Liver (tissue), 10 donors: ENCODE measurements at places on chromosomes 6 and 20. TPM values are rescaled to one million over a fixed set of nuclear protein-coding genes. Genes with fewer than 3 reads are reported as not detected.

DNA sequence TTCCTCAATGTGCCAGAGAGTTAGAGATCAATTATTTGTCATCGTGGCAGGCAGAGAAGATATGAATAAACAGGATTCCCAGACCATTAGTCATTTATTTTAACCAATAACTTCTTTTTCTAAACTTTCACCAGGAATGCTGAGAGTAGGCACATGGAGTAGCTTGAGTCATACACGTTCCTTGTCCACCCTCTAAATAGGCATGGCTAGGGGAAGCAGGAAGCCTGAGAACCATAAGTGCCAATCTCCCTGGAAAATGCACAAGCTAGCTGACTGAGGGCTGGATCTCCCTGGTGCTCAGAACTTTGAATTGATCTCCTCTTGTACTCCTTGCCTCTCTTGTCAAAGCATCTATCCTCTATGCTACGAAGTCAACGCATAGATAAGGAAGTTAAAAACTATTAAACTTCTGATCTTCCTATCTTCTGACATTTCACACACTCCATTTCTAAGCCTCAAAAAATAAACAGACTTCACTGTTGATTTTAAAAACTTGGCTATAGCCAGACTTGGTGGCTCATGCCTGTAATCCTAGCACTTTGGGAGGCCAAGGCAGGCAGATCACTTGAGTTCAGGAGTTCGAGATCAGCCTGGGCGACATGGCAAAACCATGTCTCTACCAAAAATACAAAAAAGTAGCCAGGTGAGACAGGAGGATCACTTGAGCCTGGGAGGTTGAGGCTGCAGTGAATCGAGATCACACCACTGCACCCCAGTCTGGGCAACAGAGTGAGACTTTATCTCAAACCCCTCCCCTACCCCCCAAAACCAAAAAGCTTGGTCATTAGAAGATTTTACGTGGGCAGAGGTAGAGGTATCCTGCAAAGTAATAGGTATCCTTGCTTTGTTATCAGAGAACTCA lies 11.8 kb downstream of the ADTRP start:
- no peak for DNase-seq

DNA sequence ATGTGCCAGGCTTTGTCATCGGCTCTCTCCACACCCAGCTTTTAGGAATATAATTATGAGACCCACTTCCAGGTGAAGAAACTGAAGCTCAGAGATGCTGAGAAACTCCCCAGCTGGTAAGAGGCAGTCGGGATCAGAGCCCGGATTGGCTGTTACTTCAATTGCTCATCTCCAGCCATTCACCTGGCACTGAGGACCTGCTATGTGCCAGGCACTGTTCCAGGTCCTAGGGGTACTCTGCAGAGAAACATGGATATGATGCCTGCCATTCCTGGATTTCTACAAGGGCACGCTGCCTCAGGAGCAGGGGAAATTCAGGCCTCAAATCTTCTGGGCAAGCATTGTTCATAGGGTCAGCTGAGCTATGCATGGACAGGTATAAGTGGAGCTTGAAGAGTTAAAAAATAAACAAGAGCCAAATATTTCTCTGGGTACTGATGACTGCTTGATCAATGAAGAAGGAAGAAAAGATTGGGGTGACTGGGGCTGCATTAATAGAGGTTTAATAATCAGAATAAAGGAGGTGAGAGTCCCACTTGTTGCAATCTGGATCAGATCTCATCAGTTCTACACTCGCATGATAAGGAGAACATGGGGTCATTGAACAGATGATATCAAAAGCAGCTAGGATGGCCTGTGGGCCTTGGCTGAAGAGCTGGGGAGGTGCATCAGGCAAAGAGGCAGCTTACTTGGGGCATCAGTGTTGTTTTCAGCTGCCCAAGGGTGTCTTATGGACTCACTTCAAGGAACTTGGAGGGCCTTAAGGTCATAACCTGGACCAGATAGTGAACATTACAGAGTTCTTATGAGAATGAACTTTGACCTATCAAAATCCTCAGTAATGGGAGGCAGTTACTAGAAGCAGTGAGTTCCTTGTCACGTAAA lies 80.9 kb upstream of the TOX2 start:
- no peak for DNase-seq

DNA sequence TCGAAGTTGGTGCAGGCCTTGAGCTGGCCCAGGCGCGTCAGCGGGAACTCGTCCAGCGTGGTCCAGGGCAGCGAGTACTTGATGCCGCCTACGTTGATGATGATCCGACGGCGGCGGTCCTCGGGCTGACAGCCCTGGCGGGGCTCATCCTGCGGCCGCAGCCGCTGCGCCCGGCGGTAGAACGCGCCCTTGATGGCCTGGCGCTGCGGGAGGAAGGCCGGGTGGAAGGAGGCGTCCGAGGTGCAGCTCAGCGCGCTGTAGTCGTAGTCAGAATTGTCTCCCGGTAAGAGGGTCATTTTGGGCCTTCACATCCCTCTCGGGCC lies 12.9 kb downstream of the KCNG1 start:
- no peak for DNase-seq

Gene SLC17A1
- total RNA-seq, result 11.1 TPM

GRCh38 chr6:140271759-140272377 lies 897.4 kb upstream of the CITED2 start:
- DNase-seq, result no peak

Gene UBE2V1
- 29.7 TPM for total RNA-seq

- no peak for DNase-seq
These were observed 4.9 kb downstream of the BAK1 start for GRCh38 chr6:33575211-33575610.

Gene PLCB1
- total RNA-seq, result 13.5 TPM

- no peak for DNase-seq
These were observed 267.8 kb downstream of the ERMARD start for GRCh38 chr6:170018936-170019817.
